ENCODE measurements at places on chromosomes 11 and 22.

GRCh38 chr11:12246147-12246546, 131.2 kb upstream of the PARVA start:
- no peak for DNase-seq

- no peak for DNase-seq
Measured at GRCh38 chr22:46104881-46105493, 45.3 kb upstream of the PPARA start.

GRCh38 chr22:27885977-27886842, 32.8 kb downstream of the PITPNB start:
- DNase-seq: peak; percentile 42

DNA sequence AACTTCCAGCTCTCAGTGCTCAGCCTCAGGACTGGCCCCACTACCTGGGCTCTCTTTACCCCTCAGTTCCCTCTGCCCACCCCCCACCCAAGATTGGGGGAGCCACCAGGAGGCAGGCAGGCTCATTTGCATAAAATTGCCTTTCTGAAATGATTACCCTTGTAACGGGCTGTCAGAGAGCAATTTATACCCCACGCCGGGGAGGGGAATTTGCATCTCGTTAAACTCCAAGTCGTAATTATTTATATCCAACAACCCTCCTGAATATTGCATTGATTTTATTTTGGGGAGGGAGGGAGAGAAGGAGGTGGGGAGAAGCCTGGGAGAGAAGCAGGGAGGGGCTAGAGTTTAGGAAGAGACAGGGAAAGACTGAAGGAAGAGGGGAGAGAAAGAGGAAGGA, 8.3 kb downstream of the NRXN2 start:
- DNase-seq: no peak

- DNase-seq: no peak
Measured at GRCh38 chr22:49312601-49313000, 515.1 kb downstream of the BRD1 start.

DNA sequence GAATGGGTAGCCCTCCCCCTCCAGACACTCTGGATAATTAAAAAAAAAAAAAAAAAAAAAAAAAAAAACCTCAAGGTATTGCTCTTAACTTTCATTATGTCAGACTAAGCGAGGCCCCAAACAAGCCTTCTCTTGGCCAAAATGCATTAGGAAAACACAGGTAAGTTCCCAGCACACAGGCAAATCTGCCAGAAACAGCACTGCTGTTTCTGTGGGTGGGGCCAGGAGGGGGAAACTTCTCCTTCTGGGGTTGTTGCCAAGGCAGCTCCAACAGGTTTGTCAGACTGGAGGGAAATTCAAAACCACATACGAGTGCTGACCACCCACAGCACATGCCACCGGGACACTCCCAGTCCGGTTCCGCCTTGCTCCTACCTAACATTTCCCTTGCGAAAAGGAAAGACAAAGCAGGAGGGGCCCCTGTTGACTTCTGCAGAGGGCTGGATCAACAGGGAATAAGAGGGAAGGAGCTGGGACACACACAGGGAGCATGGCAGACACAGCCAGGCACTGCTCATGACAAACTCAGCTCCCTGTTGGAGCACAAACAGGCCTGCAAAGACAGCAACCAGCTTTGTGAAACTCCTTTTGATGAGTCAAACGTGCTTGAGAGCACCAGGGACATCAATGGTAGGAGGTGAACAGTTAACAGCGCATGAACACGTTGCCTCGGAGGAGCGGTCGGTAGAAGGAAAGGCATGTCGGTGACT, 55.0 kb downstream of the MYH9 start:
- DNase-seq: no peak

DNA sequence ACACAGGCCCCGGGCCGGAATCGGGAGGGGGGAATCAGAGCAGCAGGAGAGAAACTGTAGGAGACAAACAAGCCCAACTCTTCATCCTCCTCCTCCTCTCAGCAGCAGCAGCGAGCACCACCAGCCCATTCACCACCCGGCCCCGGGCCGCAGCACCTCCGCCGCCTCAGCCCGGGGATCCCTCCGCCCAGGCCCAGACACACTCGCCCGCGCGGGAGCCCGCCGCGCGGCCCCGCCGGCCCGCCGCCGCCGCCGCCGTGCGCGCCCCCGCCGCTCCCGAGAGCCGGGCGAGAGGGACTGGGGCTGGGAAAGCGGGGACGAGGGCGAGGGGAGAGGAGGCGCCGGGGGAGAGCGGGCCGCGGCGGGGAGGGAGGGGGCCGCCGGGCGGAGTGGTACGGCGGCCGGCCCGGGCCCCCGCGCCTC, at the start of gene PHF21A:
TSS of gene PHF21A (minus strand) at position 154 of the 423 bp plus-strand sequence. CDS start 37,235 bp downstream, outside the sequence.
- peak; percentile 87 for DNase-seq

GRCh38 chr22:36235585-36235984, 3.7 kb downstream of the APOL2 start:
- DNase-seq: no peak

DNA sequence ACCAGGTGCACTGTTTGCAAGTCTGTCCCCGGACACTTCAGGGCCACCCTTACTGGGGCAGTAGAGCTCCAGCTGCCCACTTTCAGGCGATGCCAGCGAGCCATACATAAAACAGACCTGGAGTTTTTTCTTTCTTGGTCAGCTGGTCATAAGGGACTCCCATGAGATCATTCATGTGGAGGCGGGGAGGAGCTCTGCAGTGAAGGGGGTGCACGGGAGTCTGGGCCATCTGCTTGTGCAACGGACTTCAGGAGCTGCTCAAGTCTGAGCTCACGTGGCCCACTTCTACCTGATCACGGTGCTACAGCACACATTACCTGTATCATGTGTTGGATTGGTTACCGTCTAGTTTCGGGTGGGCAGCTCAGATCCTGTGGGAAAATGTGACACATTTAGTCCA, 9.2 kb upstream of the MRGPRF start:
- DNase-seq: no peak
